NCI-H748 treated with DMSO at 0.1 percent for 48 hours (cell line): ENCODE measurements at places on chromosomes 4 and X.
A peak's percentile ranks its signal among the peaks of the same experiment; 100 is the strongest.

GRCh38 chrX:84168574-84168973, 19.4 kb downstream of the RPS6KA6 start:
- DNase-seq = no peak

DNA sequence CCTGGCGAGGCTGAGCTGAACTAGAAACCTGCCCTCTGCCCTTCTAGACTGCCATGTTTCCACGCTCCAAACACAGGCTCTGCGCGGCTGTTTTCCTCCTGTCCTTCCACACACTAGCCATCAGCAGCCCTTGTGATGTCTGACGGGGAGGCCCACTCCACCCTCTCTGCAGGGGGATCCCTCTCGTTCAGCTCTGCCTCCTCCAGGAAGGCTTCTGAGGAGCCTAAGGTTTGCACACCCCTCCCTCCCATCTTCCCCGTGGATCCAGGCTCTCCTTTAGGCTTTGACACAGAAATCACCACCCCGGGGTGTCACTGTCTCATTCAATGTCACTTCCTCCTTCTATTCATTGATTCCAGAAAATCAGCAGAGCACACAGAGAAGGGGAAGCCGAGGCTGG, 38.6 kb upstream of the CRMP1 start:
- no peak for DNase-seq

GRCh38 chrX:103215425-103215991, 600 bp downstream of the BEX4 start:
- peak; percentile 3 for DNase-seq

GRCh38 chr4:78588894-78589545, 37.5 kb downstream of the ANXA3 start:
- no peak for DNase-seq

DNA sequence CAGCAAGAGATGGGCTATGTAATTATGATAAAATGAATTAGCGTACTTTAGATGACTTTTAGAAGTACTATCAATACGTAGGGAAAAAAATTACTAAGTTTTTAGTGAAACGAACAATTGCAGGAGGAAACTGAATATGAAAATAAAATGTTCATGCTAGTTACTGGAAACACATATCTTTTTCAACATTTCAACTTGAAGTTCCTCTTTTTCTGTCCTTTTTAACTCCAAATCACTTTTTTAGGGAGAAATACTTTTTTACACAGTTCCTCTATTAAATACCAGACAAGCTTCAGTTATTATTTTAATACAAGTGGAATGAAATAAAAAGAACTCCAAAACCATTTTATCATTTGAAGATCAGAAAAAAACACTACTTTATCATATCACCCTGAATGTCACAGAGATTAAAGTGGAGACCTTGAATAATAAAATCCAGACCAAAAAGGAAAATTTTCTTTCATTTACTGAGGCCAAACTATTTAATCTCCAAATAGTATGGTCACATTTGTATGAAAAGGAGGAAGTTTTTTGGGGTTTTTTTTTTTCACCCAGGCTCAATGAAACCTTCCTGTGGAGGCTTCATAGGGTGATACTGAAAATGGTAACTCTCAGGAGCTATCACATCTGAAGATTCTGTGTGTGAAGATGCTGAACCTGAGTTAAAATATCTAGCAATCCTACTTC, 306.2 kb downstream of the INPP4B start:
- DNase-seq = no peak

DNA sequence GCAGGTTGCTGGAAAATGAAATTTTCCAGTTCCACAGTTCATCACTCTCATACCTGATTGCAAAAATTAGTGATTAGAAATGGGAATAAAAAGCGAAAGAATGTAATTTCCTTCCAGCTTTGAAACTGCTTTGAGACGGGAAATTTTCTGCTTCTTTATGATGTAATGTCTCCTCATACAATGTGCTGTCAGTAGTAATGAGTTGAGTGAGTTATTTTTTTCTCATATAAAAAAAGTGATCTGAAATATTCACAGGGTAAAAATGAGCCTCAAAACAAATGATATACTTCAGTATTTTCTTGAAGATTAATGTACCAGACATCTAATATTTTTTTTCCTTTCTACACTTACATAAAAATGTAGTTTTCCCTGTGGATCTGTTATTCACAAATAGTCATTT, 179.1 kb upstream of the FAT4 start:
- DNase-seq = no peak

DNA sequence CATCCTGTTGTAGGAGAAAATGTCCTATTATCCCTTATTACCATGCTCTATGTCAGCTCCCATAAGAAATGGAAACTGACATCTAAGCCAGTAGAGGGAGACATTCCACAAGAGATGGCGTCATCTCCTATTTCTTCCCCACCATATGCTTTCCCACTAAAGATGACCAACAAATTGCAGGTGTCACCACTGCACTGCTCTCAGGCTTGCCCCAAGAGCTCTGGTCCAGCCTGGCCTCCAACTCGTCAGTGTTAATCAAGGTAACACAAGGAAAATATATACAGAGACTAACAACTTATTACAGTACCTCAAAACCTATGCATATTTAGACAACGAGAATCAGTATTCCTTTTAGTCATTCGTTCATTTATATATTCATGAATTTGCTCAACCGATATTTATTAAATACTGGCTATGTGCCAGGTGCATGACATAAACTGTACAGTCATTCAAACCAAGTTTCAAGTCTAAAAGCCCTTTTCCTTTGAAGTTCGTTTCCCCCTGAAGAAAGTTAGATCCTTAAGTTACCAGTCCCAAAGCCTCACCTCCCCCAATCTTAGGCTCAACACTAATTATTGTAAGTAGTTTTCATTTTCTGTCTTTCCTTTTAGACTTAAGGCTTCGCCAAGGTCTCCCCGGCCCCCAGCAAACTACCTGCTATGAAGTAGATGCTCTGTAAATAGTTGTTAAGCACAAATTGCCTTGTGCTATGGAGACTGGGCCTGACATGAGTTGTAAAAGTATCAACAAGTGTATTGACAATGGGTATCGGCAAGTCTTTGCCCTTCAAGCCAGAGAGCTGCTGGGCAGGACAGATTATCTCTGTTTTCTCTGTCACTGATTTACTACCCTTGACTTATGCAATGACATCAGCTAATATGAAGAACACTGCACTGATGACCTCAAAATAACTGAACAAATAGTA, 3.1 kb upstream of the FGB start:
- peak; percentile 0 for DNase-seq

GRCh38 chr4:141328560-141329173, 108.0 kb downstream of the ZNF330 start:
- no peak for DNase-seq

- no peak for DNase-seq
These were observed 76.7 kb downstream of the CPEB2 start for GRCh38 chr4:15078682-15079642.

GRCh38 chr4:136012220-136012619, 1520.1 kb downstream of the PCDH18 start:
- DNase-seq = no peak

GRCh38 chrX:143461606-143462005, 55.7 kb downstream of the SPANXN3 start:
- no peak for DNase-seq

DNA sequence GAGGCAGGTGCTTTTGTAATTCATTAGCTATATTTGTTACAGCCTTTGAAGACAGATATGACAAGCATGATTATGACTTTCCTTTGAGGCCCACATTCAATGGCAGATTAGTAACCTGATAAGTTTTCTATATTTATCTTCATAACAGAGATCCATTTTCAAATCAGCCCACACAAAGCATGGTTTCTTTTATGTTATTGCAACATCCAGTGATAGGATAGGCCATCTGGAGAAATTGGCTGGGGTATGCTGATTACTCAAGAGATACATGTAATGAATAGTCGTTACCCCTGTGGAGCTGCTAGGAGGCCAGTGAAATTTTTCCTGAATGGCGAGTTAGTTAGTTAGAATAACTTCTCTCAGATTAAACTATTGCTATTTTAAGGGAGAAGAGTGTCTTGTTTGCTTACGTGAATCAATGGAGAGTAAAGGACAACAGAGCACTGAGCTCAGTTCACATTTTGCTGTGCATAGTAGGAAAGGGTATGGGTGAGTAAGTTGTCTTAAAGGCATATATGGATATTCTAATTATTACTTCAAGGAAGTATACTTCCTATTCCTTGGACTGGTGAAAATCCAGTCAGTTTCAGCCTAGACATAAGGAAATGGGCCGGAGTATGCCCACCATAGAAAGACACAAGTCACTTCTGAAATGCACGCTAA, 79.2 kb upstream of the DKK2 start:
- DNase-seq = no peak

DNA sequence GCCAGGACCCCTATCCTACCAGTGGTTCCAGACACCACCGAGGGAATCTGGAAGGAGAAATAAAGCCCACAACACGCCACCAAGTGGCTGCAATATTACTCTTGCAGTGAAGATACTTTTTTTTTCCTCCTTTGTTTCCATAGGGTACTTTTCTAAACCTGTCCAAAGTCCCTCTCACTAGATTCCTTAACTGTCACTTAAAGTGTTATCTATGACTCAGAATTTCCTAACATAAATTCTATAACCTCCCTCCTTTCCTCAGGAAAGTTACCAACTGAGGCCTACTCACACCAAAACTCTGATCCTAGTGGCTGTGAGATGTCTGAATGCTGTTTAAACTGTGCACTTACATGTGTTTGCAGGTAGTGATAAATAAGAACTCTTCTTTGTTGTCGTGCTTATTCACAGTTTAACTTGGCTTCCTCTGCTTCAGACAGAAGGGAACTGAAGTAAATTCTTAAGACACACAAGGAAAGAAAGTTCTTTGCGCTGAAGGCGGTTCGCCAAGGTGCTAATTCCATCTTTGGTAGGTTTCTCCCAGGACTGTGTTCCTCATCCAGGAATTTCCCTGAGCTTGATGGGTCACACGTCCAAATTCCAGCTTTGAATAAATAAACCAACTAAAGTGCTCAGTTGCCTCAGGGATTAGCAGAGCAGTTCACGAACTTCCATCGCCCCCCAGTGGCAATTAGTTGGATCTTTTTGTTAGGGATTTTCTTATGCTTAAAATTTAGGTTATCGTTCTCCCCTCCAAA, 10.7 kb upstream of the HCCS start:
- DNase-seq = peak; percentile 53

DNA sequence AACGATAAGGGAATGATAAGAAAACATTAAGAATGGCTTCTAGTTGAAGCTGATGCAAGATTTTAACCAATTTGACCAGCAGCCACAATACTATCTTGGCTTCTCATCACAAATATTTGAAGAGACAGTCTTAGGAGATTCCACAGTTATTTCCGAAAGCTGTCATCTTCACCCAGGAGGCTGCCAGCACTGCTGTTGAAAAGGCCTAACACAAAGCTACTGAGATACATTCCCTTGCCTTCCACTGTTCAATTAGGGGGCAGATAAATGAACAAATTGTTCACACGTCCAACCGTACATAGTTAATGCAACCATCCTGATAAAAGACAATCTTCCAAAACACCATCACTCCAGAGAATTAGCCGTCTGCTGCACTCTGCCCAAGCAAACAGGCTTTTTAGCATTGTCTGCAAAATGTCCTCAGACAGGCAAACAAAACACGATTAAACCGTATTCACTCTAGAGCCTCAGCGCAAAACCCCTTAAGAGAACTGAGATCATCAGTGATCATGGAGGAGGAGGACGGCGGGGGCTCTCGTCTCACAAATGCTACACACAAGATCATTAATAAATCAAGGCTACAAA, 189.8 kb upstream of the PSAPL1 start:
- no peak for DNase-seq

DNA sequence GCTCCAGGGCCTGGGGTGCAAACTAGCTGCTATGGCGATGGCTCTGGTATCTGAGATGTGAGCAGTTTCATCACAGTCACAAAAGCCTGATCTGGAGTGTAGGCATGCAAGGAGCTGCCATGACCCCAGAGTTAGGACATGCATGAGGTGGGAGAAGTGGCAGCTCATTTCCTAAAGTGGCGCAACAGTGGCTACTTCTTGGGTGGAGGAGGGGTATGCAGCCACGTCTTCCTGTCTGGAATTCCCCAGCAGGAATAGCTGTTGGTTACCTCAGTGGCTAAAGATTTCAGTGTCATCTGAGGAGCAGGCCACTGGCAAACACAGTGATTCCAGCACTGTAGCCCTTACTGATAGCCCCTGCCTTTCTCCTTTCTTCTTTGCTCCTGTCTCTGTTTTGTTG, 1382.5 kb downstream of the C4orf33 start:
- no peak for DNase-seq

- no peak for DNase-seq
These were observed 10.4 kb downstream of the ZXDA start for GRCh38 chrX:57899906-57900305.

- DNase-seq = no peak
These were observed 759.2 kb downstream of the DMD start for GRCh38 chrX:32451954-32452695.
